ENCODE measurements at places on chromosomes 12 and 14. TPM values are rescaled to one million over a fixed set of nuclear protein-coding genes. Genes with fewer than 3 reads are reported as not detected.
A peak's percentile ranks its signal among the peaks of the same experiment; 100 is the strongest.

The TROAP gene
- 11.5 TPM for polyA plus RNA-seq

The JDP2 gene
- polyA plus RNA-seq, result 41.7 TPM

The SMCO3 gene
- polyA plus RNA-seq, result 0.42 TPM

The PLEKHD1 gene
- polyA plus RNA-seq, result 0.79 TPM

The KLHDC1 gene
- 4.6 TPM for polyA plus RNA-seq

The CIROP gene
- not detected for polyA plus RNA-seq

The PARPBP gene
- polyA plus RNA-seq, result 7.3 TPM

The ETFBKMT gene
- 2.7 TPM for polyA plus RNA-seq

The DYNC1H1 gene
- polyA plus RNA-seq, result 254 TPM

GRCh38 chr12:6039894-6040601, 84.4 kb downstream of the VWF start:
- peak; percentile 88 for DNase-seq

GRCh38 chr14:42523666-42524065, 917.0 kb downstream of the LRFN5 start:
- peak; percentile 8 for DNase-seq

- no peak for DNase-seq
Observed at GRCh38 chr12:100926669-100927248, 132.2 kb downstream of the ANO4 start.

DNA sequence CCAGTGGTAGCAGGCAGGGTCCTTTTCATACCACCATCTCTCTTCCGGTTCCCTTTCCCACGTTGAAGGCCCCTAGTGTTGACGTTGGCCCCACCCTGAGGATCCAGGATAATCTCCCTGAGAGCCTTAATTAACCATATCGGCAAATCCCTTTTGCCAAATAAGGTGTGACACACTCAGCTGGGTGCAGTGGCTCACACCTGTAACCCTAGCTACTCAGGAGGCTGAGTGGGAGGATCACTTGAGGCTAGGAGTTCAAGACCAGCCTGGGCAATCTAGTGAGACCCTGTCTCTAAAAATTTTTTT, 2.8 kb upstream of the TMEM119 start:
- no peak for DNase-seq

- DNase-seq, result no peak
Observed at GRCh38 chr12:87931812-87932211, 97.4 kb downstream of the C12orf50 start.

- no peak for DNase-seq
Observed at GRCh38 chr12:120183211-120183631, 11.3 kb downstream of the GCN1 start.

DNA sequence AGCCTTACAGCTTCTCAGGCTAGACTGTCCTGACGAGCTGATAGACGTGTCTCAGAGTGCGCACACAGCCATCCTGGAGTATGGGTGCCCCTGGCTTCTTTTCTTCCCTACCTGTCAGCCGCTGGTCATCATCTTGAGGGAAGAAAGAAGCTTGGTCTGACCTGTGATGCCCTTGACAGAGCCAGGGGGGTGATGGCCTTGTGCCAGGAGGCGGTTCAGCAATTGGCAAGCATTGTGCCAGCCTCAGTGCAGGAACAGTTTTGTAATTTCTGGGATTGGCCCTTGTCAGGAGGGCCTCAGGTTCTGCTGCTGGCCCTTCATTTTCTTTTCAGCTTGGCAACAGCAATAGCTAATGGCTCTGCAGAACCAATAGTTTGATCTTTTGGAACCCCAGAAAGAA, 80.1 kb downstream of the ADCK1 start:
- no peak for DNase-seq

DNA sequence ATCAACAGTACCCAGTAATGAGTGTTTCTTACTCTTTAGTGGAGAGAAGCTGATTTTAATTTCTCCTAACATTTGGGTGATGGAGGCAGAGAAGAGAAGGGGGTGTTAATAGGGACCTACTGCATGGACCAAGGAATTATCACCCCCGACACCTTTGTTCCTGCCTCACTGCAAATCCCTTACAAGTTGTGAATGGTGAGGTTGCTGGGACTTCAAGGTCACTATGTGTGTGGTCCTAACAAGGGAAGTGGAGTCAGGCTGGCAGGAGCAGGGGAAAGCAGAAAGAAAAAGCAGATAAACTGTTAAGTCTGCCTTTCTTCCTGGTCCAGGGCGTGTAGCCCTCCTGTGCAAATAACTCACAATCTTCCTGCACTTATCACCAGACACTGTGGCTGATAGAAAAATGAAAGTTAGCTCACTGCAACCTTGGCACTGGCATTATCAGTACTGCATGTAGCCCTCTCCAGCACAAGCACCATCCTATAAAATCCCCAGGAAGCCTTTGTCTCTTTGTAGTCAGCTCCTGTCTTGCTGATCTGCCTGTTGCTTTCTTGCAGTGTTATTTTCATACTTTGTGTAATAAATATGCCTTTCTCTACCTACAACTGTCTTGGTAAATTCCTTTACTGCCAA, 112.3 kb upstream of the DNM1L start:
- no peak for DNase-seq

DNA sequence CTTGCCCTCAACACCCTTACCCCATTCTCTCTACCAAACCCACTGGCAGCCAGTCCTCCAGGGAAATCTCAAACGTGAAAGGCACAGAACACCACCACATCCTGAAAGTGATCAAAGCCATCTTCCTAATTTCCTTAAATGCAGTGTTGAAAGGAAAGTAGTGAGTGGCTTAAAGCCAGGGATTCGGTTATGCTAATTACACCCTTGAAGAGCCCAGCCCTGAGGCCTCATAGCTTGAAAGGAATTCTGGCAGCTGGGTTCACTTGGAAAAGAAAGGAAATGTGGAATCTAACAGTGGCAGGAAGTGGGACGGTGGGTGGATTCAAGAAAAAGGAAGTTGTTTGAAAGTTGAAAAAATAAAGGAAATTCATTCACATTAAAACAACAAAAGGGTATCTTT, 73.0 kb upstream of the FICD start:
- peak; percentile 26 for DNase-seq

- no peak for DNase-seq
Observed at GRCh38 chr12:4145990-4146859, 127.3 kb upstream of the CCND2 start.

DNA sequence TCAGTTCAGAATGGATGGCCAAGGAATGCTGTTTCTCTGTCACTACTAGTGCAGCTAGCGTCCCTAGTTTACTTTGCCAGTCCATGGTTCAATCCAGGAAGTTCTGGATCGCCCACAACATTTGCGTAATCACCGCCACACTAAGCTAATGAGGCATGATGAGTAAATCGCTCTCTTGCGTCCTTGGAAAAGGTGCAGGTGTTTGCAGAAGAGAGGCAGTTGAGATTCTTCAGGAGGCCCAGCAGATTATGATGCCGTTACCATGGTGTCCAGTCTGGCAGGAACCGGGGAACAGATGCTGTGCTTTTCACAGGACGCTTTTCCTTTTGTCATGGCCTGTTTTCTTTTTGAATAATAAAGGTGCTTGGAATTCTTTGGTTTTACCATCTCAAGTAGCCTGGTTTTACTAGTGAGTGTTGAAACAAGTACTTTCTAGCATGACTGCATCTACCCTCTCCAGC, 9.0 kb downstream of the TPH2 start:
- DNase-seq, result peak; percentile 13

GRCh38 chr12:46661110-46661845, 164.5 kb downstream of the SLC38A4 start:
- peak; percentile 88 for DNase-seq

DNA sequence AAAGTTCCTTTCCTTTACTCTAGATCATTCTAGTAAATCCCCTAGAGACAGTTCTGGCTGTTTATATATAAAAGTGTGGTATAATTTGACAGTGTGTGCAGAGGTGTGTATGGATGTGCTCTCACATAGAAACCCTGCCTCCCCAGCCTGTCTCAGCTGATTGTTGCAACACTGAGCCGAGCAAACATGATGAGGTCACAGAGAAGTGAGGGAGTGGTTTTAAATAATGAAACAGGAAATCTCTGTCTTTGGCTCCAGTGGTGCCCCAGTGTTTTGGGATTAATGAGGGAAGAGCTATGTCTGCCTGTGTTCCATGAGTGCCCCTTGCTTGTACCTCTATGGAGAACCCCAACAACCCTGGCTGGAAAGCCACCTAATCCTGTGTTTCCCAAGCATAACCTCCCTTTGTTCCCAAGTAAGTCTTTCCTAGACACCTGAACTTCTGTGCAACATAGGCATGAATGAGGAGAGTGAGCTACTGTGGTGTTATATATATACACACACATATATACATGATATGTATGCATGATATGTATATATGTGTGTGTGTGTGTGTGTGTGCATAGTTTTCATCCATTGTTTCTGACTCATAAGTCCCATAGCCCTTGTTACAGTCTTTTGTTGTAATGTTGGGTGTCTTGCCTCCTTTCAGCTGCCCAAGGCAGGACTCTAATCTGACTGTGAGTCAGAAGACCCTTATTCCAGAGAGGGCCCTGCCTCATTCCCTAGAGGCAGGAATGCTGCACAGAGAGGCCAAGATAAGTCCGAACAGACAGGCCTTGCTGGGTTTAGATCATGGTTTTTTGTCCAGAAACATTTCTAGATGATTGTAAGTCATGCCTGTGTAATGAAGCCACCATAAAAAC, 18.0 kb downstream of the TRAF3 start:
- DNase-seq, result peak; percentile 63

DNA sequence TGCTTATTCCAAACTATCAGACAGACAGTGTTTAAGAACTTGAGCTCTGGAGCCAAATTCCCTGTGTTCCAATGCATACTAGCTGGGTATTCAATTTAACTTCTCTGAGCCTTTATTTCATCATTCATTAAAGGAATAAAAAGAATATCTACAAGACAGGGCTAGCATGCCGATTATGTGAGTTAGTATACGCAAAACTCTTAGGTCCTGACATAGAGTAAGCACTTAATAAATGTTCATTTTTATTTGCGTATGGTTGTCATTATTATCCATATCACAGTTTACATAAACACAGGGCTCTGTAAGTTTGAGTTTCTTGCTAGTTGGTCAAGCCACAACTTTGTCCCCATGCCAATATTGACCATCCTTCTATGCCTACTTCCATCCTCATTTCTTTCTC, 161.5 kb downstream of the NUAK1 start:
- no peak for DNase-seq

GRCh38 chr12:94872007-94872653, 131.4 kb downstream of the NDUFA12 start:
- DNase-seq, result no peak

GRCh38 chr14:37834275-37834674, 238.8 kb downstream of the TTC6 start:
- DNase-seq, result no peak

DNA sequence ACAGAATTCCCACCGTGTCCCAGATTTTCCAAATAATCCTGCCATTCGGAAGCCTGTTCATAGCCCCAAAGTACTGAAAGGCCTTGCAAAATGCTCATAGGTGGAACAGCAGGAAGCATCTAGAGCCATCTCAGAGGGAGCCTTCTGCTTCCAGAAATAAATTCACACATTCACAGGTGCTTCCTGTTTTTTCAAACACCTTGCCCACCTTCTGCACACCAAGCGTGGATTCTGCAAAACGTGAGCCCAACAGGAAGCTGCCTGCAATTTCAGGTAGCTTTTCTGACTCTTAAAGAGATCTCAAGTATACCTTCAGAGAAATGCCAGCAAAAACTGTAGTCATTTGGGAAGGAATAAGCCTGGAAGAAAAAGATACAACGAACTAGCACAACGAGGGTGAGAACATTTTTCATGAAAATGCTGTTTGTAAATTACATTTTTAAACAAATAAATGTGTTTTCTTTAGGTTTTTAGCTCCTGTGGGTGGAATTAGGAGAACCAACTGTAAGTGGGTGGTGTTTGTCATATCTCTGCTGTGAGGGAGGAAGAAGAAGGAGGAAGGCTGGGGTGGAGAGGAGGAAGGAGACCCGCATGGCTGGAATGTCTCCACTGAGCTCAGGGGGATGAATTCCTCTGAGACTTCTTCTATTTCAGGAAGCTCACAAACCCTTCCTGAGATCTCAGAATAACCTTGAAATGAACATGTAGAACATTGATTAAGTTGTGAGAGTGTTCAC, at the start of gene IFNG-AS1:
Gene IFNG-AS1 (plus strand): TSS at position 264 of the 737 bp plus-strand sequence.
- DNase-seq, result no peak

- DNase-seq, result no peak
Observed at GRCh38 chr14:24087004-24087403, 7.1 kb upstream of the PCK2 start.

- DNase-seq, result no peak
Observed at GRCh38 chr14:104560586-104560945, 19.0 kb upstream of the C14orf180 start.

DNA sequence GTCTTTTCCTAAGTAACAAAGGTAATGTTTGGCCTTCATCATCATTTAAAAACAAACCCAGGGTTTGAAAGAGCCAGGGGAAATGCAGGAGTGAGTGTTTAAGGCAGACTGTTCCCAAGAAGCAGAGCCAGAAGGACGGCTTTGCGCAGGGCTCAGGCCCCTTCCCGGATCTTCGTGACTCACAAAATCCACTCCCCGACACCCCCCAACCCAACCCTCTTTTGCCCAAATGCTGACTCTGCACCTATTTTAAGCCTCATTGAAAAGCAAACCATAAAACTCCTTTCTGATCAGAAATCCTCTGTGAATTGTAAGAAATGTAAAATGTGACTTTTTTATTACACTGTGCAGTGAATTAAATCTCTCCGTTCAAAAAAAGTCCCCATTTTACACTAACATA, 67.5 kb downstream of the SETD3 start:
- no peak for DNase-seq

- DNase-seq, result no peak
Observed at GRCh38 chr12:109580684-109581333, 7.2 kb downstream of the MVK start.

Measured in muscle of back (tissue), 13 donors.